Transverse colon (tissue), 4 donors: ENCODE measurements at places on chromosomes 12 and 14. TPM values are rescaled to one million over a fixed set of nuclear protein-coding genes. Genes with fewer than 3 reads are reported as not detected.

Gene ISM2
- total RNA-seq = not detected

Gene TMPRSS12
- total RNA-seq = not detected

Gene HRK
- total RNA-seq = not detected

Gene SALL2
- 4.6 TPM for total RNA-seq

Gene C12orf54
- not detected for total RNA-seq

Gene KRAS
- 7.6 TPM for total RNA-seq

DNA sequence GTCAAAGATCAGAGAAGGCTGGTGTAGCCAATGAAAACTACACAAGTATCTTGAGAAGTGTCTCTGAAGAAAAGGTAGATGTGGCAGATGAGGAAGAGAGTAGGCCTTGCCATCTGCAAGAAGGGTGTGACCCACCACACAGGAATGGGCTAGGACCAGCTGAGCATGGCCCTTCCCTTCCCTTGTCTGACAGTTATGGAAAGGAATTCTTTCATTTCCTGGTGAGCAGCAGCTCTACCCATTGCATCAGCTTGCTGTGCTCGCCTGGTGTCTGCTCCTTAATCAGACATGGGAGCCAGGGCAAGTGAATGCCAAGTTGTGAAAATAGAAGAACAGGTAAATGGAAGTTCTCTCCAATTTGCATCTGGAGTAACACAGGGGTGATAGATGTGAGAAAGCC is 145.2 kb upstream of the KRR1 start:
- DNase-seq = no peak

GRCh38 chr12:121005346-121005815 is 10.9 kb downstream of the C12orf43 start:
- DNase-seq = peak; percentile 72

DNA sequence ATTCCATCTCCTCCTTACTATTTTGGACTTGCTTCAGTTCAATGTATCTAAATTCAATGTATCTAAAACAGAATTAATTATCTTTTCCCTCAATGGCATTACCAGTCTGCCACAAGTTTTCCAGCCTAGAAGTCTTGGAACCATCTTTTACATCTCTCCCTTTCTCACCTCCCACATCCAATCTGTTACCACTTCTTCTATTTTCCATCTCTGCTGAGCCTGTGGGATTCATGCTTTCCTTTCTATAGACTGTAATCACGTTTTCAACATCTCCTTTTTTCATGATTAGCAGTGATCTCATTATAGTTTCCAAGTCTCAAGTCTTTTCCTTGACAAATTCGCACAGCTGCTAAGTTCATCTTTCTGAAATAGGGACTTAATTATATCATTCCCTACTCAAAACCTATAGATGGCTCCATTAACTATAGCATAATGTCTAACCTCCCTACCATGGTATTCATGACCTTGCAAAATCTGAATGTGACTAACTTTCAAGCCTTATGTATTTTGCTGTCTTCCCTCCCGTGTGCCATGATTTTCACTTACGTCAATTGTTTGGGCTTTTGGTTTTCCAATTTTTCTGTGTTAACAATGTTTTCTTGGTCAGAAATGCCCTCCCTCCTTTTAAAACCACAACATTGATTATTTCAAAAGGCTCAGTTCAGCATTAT is 20.5 kb upstream of the PTPRB start:
- DNase-seq = no peak

GRCh38 chr12:24751181-24751580 is 197.7 kb downstream of the BCAT1 start:
- no peak for DNase-seq

GRCh38 chr12:129997239-129997638 is 93.4 kb upstream of the TMEM132D start:
- DNase-seq = no peak

DNA sequence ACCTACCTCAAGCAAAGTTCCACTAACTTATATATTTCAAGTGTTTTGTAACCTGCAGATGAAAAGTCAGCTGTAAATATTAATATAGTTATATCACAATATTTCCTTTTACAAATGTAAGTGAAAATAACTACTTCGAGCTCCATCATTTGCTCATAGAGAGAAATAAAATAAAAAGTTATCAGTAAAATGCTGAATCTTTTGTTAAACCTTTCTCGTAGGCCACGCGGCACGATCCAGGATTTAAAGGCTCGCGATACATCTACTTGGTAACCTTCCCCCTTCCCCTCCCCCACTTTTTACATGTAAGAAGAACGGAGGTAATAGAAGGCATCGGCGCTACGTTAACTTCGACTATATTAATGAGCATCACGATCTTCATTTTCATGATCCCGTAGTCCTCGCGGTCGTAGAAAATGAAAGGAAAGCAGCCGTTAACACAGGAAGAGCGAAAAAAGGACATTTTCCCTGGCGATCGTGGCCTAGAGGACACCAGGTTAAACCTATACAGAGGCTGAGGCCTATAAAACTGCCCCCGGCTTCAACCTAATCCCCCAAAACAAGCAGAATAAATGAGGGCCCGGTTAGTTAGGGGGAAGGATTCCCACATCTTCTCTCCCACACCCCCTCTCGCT is 508 bp downstream of the HNRNPC start:
- DNase-seq = peak; percentile 34

- no peak for DNase-seq
Observed at GRCh38 chr12:91108196-91108755, 3.0 kb downstream of the LUM start.

- DNase-seq = no peak
Observed at GRCh38 chr12:98894412-98895085, 249.5 kb downstream of the APAF1 start.
